ENCODE measurements at places on chromosomes 5 and 9.

GRCh38 chr9:2859776-2860379, 16.0 kb upstream of the PUM3 start:
- DNase-seq, result no peak

DNA sequence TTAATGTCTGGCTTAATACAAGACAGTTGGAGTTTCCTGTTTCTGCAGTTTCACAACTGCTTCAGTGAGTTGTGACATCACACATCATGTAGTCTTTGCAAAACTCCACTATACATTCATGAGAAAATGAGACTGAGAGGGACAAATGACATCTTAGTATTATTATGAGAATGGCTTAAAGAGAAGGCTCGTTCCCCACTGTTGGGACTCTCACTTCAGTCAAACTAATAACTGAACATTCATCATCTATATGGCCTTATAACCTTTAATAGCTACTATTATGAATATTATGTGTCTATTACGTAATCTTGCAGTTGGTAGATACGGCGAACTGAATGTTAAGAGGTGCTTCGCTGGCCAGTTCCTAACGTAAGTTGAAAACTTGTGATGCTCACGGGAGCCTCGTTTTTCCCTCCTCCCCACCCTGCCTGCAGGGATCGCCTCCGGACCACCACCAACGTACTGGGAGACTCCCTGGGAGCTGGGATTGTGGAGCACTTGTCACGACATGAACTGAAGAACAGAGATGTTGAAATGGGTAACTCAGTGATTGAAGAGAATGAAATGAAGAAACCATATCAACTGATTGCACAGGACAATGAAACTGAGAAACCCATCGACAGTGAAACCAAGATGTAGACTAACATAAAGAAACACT, 79.4 kb downstream of the SLC1A3 start:
- DNase-seq, result no peak

GRCh38 chr5:158553962-158554336, 545.8 kb downstream of the EBF1 start:
- no peak for DNase-seq

DNA sequence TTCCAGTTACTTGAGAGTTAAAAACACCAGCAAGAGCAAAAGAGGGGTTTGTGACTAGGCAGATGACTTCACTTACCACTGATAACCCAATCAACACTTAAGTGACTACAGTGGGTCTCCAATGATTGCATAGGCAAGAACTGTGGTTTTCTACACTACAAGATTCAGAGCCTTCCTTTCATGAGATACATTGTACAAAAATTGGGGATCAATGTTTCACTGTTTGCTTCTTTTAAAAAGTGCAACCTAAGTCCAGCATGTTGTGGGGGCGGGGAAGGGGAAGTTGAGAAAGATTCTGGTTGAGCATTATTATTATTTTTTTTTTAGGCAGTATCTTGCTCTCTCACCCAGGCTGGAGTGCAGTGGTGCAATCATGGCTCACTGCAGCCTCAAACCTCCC, 3.6 kb downstream of the IQGAP2 start:
- DNase-seq, result no peak

DNA sequence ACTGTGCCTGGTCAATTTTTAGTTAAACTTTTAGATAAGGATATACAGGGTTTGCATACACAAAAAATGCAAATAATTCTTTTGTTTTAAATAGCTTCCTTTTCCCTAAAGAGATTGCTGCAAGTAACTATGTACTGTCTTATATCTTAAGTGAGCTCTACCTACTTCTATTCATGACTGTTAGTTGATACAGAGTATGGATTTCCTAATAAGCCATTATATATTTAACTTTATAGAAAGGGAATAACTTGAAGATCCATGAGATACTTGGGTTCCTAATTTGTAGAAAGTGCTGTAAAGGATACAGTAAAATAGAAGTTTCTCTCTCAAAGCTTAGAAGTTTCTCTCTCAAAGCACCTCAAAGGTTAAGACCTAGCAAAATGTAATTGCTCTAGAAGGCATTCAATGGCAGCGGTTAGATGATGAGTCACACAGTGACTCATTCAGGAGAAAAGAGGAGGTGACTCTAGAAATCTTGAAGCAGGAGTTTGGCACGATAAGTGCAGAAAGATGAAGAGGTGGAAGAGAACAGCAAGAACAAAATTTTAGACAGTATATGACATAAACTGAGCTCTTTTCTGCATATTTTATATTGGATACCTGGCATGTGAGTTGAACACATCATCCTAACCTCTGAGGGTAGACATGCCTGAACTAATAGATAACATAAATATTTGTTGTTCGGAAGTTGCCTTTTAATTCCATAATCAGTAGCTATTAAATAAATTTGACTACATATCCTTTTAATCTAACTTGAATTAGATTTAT, 5.5 kb upstream of the DNAJC21 start:
- DNase-seq, result no peak

DNA sequence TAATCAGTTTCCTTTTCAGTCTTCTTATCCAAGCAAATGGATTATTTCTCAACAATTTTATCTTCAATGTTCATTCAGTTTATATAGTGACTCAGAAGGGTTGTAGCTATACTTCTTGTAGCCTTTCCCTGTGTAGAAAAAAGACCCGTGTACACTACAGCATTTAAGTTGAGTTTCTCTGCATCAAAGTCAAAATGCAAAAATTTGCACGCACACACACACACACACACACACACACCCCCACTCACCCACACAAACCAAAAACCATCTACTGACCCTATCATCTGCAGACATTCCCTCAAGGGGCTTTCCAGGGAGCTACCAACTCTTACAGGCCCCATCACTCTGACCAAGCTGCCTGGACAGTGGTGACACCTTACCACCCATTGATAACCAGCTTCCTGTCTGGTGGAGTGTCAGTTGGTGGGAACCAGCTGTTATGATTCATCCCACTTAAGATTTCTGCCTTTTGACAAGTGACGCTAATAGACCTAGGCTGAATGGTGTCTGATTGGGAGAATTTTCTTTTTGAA, 12.2 kb upstream of the ELL2 start:
- no peak for DNase-seq

- no peak for DNase-seq
Observed at GRCh38 chr9:75418518-75418917, 330.2 kb downstream of the OSTF1 start.

GRCh38 chr9:122232796-122233306, 4.1 kb upstream of the LHX6 start:
- no peak for DNase-seq

GRCh38 chr5:41878173-41878572, 7.9 kb upstream of the OXCT1 start:
- DNase-seq, result no peak

DNA sequence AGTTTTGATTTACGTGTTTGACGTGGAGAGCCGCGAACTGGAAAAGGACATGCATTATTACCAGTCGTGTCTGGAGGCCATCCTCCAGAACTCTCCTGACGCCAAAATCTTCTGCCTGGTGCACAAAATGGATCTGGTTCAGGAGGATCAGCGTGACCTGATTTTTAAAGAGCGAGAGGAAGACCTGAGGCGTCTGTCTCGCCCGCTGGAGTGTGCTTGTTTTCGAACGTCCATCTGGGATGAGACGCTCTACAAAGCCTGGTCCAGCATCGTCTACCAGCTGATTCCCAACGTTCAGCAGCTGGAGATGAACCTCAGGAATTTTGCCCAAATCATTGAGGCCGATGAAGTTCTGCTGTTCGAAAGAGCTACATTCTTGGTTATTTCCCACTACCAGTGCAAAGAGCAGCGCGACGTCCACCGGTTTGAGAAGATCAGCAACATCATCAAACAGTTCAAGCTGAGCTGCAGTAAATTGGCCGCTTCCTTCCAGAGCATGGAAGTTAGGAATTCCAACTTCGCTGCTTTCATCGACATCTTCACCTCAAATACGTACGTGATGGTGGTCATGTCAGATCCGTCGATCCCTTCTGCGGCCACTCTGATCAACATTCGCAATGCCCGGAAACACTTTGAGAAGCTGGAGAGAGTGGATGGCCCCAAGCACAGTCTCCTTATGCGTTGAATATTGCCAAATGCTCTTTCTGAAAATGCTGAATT, 850 bp downstream of the RRAGA start:
- no peak for DNase-seq

DNA sequence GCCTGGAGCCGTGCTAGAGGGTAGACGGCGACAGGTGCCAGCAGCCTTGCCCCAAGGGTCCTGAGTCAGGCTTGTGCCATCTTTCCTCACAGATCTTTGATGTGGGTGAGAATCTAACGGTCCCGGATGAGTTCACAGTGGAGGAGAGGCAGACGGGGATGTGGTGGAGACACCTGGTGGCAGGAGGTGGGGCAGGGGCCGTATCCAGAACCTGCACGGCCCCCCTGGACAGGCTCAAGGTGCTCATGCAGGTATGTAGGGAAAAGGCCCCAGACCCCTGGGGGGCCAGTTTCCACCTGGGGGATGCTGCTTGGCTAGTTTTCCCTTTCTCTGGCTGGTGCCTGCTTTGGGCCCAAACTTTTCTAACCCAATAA, 24.0 kb downstream of the PTGES2 start:
- DNase-seq, result no peak

DNA sequence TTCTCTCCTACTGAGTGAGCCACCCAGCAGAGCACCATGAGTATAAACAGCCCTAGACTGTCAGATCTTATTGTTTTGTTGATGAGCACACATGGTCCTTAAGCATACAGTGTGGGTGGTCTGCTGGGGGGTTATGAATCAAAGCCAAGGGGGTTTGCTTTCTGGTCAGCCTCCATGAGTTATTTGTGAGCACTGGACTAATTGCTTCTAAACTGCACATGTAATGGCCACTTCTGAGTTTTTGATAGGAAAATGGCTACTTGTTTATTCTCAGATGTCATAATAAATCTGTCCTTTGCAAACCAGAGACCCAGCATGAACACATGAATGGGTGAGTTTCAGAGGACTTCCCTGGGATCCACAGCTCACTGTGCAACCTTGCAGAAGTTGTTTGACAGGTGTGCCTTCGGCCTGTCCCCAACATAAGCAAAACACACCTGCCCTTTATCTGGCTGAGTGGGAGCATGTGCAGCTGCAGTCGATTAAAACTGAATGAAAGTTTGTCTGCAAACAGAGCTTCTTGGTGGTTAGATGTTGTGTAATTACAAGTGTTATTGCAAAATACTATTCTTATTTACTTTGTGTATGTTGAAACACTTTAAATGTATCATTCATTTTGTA, 35.9 kb downstream of the MAMDC2 start:
- DNase-seq, result no peak

DNA sequence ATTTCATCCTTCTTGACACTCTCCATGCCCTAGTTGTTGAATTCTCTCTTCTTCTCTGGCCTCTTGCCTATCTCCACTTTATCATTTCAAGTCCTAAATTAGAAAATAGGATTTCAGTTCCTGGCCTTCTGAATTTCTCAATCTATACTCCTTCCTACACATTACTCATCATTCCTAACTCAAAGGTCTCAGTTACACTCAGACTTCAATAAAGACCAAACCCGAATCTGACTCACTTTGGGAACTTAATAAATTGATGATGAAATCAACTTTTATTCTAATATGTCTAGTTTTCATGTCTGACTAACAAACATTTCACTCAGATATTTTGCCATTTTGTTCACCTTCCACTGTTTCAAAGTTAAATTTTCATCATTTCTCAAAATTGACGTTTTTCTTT, 113.6 kb upstream of the TSLP start:
- no peak for DNase-seq

- no peak for DNase-seq
Observed at GRCh38 chr9:33684831-33685230, 110.5 kb upstream of the PRSS3 start.

DNA sequence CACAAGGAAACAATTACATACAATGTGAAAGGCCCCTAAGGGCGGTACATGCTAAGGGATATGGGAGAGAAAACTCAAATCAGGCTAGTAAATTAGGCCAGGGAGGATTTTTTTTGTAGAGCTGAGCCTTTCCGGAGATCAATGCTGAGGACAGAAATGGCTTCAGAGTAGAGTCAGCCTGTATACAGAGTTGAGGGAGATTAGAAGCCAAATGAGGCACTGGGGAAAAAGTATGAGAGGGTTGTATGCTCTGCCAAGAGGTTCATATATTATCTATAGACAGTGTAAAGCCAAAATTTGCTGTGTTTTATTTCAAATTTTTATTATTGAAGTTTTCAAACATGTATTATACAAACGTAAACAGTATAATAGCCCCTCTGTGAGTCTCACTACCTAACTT, 103.1 kb downstream of the BNC2 start:
- DNase-seq, result no peak

GRCh38 chr5:85684351-85684750, 933.4 kb upstream of the COX7C start:
- DNase-seq, result no peak

GRCh38 chr9:13244181-13244580, 35.3 kb downstream of the MPDZ start:
- DNase-seq, result no peak

DNA sequence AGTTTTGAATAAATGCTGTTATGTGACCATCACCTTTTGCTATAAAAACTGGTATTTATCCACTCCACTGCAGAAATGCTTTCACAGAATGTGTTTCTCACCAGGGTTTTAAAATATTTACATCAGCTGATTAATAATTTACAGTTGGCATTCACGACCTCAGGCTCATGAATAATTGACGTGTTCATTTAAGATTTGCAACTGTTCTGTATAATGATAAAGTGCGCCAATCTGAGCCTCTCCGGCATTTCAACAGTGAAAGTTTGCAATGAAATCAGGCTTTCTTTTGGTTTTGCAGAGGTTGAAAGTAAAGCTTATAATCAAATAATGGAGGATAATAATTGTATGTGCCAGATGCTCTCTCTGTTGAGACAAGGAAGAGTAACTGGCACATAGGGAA, 434.9 kb downstream of the ICE1 start:
- DNase-seq, result no peak

All from stimulated activated CD8-positive, alpha-beta memory T cell treated with anti-CD3 and anti-CD28 coated beads, Interleukin-7, amount 100 ng/mL, for 1 hour (primary cell).